Cardiac atrium fibroblast (primary cell): ENCODE measurements at places on chromosomes 1 and 21. TPM values are rescaled to one million over a fixed set of nuclear protein-coding genes. Genes with fewer than 3 reads are reported as not detected.

NRIP1 gene
- total RNA-seq: 10.5 and 11.5 TPM in 2 replicates

UTS2 gene
- total RNA-seq: not detected in 2 replicates

WDR4 gene
- total RNA-seq: 6.0 and 12.1 TPM in 2 replicates

C8A gene
- not detected in 2 replicates for total RNA-seq

MXRA8 gene
- 121 and 139 TPM in 2 replicates for total RNA-seq

OR14K1 gene
- not detected in 2 replicates for total RNA-seq

KRTAP20-3 gene
- not detected in 2 replicates for total RNA-seq

CELA3A gene
- total RNA-seq: not detected in 2 replicates

LCE1A gene
- not detected in 2 replicates for total RNA-seq

GJA8 gene
- total RNA-seq: not detected in 2 replicates
